ENCODE measurements at places on chromosomes 1 and 21. TPM values are rescaled to one million over a fixed set of nuclear protein-coding genes. Genes with fewer than 3 reads are reported as not detected.

- DNase-seq = no peak
Measured at GRCh38 chr1:199979071-199979470, 48.4 kb upstream of the NR5A2 start.

DNA sequence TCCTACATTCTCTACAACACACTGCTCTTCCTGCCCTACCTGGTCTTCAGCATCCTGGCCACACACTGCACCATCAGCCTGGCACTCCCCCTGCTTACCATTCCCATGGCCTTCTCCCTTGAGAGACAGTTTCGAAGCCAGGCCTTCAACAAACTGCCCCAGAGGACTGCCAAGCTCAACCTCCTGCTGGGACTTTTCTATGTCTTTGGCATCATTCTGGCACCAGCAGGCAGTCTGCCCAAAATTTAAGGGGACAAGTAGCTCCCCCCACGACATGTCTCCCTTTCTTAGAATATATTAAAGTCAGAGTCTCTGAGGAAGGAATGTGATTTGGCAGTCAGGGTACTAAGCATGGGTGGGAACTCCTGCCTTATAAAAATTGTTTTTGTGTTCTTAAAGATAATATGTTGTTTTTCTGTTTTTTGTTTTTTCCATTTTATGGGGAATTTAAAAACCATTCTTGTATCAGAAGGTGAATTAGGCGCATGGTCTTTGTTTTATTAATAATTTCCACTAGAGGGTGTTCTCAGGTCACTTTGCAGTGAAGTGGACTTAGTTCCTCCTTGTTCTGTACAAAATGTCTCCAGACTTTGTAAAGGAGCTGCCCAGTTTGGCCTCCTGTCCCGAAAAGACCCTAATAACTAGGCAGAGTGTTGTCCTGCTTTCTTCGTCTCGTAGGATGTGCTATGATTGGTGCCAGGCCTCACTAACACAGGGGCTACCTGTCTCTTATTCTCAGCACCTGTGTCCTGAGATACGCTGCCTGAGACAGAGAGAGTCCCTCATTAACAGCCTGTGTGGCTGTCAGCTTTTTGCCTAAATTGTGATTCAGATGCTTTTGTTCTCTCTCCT, 13.1 kb downstream of the UBIAD1 start:
- no peak for DNase-seq

DNA sequence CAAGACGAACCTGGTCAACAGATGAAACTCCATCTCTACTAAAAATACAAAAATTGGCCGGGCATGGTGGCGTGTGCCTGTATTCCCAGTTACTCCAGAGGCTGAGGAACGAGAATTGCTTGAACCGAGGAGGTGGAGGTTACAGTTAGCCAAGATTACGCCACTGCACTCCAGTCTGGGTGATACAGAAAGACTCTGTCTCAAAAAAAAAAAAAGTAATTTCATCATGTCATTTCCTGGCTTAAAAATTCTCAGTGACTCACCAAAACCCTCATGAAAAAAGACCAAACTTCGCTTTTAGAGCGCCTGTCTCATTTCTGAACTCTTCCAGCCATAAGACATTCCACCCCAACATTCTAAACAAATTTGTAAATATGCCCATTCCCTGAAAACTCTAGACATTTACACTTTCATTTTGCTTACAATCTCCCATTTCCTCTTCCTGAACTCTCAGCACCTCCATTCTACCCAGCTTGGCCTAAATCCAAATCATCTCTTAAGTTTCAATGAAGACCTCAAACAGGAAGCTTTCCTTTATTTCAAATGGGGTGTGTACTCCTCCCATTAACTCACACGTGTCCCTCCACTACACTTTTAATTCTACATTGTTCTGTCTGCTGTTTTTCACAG, 50.5 kb upstream of the PRRC2C start:
- no peak for DNase-seq

- DNase-seq = no peak
Measured at GRCh38 chr1:26666855-26667254, 29.0 kb upstream of the ARID1A start.

GRCh38 chr1:201645956-201646355, 107.0 kb downstream of the NAV1 start:
- no peak for DNase-seq

- no peak for DNase-seq
Measured at GRCh38 chr1:208899438-208899837, 655.3 kb upstream of the PLXNA2 start.

- DNase-seq = no peak
Measured at GRCh38 chr1:225942574-225942973, 1.6 kb upstream of the LEFTY2 start.

DNA sequence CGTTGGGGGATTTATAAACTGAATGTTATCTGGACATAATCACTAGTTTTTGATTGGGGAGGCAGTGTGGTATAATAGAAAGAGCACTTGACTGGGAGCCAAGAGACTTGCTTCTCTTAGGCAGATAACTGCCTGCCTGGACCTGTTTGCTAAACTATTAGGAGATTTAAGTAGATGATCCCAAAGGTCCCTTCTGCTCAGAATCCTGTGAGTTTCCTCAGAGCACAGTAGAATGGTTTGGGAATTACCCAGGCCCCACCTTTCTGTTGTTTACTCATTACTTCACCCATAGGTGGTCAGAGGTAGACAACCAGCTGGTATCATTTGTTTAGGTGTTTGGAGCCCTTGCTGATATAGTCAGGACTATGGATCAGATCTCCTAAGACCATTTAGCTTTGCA, 10.3 kb upstream of the PODN start:
- DNase-seq = no peak

- no peak for DNase-seq
Measured at GRCh38 chr1:180428782-180429695, 73.3 kb downstream of the ACBD6 start.

- no peak for DNase-seq
Measured at GRCh38 chr1:222739465-222739864, 2.5 kb downstream of the FAM177B start.

- DNase-seq = no peak
Measured at GRCh38 chr1:222546548-222547259, 1.2 kb downstream of the HHIPL2 start.

GRCh38 chr1:153985341-153985912, 712 bp downstream of the RAB13 start:
- DNase-seq = no peak

CD5L gene
- total RNA-seq = not detected

WNT2B gene
- 0.77 TPM for total RNA-seq

CLDN14 gene
- not detected for total RNA-seq

FAM78B gene
- 3.1 TPM for total RNA-seq

LCE2C gene
- not detected for total RNA-seq

CHODL gene
- 0.51 TPM for total RNA-seq
